ENCODE measurements at places on chromosomes 11 and 22.

DNA sequence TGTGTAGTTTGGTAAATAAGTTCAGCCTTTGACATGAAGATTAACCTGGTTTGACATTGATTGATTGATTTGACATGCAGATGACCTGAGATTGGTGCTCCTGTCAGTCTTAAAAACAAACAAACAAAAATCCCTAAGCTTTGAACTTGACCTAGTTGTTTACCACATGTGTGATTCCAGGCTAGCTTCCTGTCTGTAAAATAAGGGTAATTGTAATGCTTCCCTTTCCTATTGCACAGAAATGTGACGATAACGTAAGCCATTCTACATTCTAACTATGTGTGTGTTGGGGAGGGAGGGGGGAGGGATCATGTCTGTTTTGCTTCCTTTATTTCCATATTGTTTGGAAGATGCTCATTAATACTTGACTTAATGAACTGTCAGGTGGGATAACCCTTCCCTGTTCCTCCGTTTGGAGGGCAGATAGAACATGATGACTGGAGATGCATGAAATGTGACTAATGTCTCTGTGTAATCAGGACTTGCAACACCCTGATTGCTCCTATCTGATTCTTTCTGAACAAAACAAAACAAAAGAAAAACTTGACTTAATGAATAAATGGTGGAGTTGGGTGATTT lies 106.1 kb upstream of the CLMP start:
- no peak for DNase-seq

DNA sequence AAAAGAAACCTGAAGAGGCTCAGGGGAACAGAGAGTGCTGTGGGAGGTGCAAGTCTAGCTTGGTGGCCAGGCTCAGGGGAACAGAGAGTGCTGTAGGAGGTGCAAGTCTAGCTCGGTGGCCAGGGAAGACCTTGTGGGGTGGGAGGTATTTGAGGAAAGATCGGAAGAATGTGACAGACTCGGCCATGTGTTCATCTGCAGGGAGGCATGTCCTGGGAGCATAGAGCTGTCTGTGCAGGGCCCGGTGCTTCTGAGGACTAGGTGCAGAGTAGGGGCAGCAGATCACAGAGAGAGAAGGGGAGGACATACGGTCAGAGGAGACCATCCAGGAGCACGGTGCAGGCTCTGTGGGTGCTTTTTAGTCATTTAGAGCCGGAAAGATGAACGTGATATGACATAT lies 10.8 kb downstream of the IFITM10 start:
- DNase-seq = no peak

DNA sequence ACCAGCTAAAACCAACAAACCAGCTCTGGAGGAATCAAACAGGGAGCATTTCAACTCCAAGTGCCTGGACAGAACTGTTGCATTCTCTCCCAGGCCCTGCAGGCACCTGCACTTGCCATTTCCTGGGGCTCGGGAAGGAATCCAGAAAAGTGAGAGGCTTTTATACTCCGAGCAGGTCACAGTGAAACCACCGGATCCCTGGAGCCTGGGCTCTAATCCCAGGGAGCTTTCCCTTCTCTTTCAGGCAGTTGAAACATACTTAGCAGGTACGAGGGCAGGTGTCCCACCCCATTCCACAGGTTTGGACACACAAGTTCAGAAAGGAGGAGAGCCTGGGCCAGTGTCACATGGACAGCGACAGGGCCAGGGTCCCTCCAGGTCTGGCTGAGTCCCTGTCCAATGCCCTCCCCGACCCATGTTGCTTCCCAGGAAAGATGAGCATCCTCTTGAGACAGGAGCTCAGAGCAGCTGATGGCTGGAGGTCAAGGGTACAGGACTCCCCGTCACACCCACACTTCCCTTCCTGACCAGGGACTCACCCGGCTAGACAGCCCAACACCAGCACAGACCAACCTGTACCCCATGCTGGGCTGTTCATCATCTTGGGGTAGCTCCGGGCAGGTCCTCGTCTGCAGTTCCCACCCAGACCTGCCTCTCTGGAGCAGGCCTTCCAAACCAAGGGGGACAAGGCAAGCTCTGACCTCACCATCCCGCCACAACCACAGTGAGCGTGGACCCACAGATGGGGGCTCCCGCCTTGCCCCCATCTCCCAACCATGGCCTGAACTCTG lies 49.9 kb upstream of the CD5 start:
- no peak for DNase-seq

GRCh38 chr22:41596776-41597634 lies 7.4 kb upstream of the PMM1 start:
- DNase-seq = peak; percentile 56

- DNase-seq = no peak
Measured at GRCh38 chr11:78802058-78802761, 227.5 kb upstream of the NARS2 start.

Measured in GM20000 (cell line).